ENCODE measurements at places on chromosomes 3 and 15.
A peak's percentile ranks its signal among the peaks of the same experiment; 100 is the strongest.

- DNase-seq: no peak
Measured at GRCh38 chr3:197337656-197338055, 39.2 kb upstream of the DLG1 start.

DNA sequence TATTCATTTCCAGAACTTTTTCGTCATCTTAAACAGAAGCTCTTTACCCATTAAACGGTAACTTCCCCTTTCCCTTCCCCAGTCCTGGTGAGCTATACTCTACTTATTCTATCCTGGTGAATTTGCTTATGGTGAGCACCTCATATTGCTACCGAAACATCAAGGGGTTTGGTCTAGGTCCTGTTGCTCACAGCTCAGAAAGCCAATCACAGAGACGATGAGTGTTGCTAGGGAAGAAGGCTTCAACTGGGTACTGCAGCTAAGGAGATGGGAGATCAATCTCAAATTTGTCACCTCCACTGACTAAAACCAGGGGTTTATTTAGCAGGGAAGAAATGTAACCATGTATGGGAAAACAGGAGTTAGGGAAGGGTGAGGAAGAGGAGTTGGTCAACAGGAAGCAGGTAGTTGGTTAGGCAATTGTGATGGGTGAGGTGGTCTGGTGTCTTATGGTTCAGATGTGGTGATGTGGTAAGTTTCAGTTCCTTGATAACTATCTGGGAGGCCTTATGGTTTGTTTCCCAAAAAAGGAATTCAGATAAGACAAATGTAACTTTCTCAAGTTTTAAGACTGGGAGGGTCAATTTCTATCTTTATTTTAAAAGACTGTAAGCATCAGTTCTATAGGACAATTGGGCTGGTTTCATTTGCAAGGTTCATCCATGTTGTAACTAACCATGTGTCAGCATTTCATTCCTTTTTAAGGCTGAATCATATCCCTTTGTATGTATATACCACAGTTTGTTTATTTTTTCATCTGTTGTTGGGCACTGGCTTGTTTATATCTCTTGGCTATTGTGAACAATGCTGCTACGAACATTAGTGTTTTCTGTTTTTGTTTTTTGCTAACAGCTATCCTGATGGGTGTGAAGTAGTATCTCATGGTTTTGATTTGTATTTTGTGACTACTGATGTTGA is 24.3 kb downstream of the ARHGAP11B start:
- no peak for DNase-seq

DNA sequence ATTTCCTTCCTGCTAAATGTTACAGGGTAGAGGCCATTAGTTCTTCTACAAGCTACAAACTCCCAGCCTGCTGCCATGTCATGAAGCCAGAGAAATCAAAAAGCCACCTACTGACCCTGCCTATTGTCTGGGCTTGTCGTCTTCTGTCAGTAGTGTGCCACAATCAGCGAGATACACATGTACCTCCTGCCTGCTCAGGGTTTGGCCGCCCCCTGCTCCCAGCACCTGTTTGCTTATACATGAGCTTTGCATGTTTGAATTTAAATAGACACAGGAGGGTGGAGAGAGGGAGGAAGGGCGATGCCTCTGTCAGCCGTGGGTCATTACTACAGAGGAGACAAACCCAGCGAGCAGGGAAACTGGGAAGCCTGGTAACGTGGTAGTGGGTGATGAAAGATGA is 106.1 kb downstream of the ROBO2 start:
- peak; percentile 53 for DNase-seq

- no peak for DNase-seq
Measured at GRCh38 chr3:57815036-57815435, 58.9 kb downstream of the SLMAP start.

DNA sequence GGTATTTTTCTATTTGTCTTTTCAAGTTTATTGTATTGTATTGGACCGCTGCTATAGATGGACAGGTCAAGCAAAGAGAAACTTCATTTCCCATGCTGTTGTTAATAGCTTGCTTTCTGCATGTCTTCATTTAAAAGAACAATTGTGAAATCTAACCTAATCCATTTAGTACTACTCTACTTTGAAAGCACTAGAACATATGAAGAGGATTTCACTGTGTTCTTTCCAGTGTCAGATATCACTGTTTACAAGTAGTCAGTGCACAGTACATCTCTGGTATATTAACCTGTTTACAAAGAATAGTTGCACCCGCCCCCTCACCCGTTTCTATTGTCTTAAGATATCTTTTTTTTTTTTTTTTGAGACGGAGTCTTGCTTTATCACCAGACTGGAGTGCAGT is 21.8 kb upstream of the EDEM1 start:
- DNase-seq: no peak

DNA sequence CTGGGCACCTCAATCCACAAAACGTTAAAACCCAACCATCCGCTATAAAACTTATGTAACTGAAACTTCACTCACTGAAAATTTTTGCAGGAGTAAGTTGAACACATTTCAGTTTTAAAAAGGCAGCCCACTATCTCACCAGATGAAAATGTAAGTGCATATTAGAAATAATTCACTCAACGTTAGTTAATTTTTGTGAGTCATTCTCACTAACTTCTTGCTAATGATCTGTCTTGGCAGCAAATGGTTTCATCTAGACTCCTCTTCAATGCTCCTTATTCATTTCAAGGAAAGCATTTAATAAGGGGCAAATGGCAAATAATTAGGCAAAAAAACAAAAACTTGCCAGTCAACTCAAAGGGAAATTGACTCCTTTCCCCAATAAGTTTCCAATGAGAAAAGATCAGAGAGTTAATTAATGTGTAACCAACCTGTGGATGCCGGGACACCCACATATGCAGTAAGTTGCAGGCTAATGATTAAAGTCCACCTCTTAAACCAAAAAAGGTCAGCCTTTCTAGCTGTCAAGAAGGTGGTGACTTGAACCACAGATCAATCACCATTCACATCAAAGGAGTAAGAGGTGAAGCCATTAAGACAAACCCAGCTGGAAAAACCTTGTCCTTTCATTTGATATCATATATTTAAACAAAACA is 22.9 kb upstream of the PRICKLE2 start:
- DNase-seq: no peak
